CD4-positive, alpha-beta T cell (primary cell): ENCODE measurements at places on chromosomes 3 and 15.
A peak's percentile ranks its signal among the peaks of the same experiment; 100 is the strongest.

GRCh38 chr3:188217726-188218125, 63.8 kb downstream of the LPP start:
- no peak for DNase-seq

DNA sequence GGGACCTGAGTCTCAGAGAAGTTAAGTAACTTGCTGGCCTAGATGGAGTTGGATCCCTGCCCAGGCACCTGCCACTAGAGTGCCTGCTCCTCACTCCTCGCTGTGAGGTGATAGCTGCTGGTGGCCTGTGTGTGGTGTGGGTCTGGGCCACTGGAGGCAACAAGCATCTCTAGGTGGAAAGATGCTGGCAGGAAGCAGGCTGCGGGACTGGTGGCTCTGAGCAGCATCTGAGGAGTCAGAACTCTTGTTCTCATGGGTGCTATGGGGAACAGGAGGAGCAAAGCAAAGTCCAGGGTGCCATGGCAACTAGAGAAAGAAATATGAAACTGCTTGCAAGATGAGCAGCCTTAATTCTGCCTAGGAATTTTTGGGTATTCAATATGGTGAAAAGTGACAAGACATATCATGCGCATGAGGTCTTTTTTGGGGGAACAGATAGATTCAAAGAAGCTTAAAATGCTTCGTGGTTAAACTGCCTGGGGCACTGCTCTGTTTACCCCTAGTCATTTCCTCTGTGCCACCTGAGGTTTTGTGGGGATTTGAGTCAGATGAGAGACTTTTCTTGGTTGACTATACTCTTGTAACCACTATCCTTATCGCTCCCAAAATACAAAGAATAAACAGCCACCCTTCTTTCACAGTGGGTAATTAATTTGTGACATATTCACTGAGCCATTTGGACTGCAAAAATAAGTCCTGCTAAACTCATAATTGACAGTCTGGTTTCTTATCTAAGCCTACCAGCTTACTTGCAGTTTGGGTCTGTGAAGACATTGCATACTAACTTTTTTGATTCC, 50.3 kb downstream of the MED12L start:
- DNase-seq, result peak; percentile 8

- no peak for DNase-seq
Observed at GRCh38 chr3:127731546-127732289, 59.0 kb downstream of the ABTB1 start.

DNA sequence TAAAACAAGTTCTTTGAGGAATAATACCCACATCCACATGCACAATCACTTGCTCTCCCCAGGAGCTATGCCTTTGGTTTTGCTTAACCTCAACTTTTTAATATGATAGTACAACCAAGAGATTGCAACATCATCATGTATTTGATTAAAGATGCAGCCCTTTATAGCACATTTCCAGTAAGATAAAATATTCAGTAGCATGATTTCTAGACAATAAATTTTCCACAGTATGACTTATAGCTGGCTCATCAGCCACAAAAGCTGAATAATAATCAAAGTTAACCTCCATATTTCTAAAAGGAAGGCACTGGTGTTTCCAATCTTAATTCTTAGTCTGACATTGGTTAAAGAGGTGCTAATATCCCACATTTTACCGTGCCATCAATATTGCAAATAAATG, 622.5 kb downstream of the TBL1XR1 start:
- DNase-seq, result no peak

DNA sequence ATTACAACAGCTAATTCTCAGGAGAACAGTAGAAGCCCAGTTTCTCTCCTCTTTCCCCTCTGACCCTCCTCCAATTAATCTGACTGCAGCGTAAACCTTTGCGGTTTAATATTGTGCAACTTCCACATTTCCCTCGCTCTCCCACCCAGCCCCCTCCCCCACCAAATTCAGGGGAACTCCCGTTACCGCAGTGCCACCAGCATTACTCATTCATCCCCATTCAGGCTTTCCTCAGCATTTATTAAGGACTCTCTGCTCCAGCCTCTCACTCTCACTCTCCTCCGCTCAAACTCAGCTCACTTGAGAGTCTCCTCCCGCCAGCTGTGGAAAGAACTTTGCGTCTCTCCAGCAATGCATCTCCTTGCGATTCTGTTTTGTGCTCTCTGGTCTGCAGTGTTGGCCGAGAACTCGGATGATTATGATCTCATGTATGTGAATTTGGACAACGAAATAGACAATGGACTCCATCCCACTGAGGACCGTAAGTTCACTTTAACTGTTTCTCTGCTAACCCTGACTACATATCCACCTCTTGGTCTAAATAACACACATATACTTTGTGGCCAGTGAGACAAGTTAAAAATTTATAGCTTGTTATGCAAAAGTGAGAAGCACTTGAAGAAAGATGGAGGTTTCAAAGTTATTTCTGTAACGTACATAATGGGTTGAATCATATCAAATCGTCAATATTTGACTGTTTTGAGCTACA, at the start of gene PTX3:
PTX3 (plus strand) TSS at position 268 of the 709 bp plus-strand sequence; CDS start at position 352, 84 bp downstream.
- no peak for DNase-seq

DNA sequence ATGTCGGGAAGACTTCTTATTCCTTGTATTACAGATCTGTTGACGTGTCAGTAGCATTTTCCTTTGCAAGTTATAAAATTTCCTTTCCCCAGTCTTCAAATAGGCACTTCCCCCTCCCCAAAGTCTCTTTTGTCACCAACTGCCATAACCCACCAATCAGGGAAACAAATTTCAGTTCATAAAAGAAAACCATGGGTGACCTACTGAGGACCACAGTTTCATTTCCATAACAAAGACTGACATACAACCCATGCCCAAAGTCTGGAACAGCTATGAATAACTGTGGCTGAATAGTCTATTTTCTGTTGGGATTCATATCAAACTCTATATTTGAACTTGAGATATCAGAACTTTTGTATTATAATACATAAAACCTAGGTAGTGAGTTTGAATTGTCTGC, 307.8 kb downstream of the KBTBD8 start:
- DNase-seq, result no peak

GRCh38 chr3:188839187-188839695, 332.5 kb upstream of the TPRG1 start:
- DNase-seq, result no peak

DNA sequence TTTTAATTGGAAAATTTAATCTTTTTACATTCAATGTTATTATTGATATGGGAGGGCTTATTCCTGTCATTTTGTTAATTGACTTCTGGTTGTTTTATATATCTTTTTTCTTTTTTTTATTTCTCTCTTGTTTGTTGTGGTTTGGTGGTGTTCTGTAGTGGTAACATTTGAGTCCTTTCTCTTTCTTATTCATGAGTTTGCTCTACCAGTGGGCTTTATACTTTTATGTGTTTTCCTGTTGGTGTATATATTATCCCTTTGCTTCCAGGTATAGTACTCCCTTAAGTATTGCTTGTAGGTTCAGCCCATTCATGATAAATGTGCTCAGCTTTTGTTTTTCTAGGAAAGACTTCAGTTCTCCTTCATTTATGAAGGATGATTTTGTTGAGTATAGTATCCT, 57.6 kb downstream of the GALK2 start:
- no peak for DNase-seq

- peak; percentile 39 for DNase-seq
Observed at GRCh38 chr15:89486726-89487050, 9.7 kb downstream of the RHCG start.

- DNase-seq, result no peak
Observed at GRCh38 chr3:188351648-188352047, 197.7 kb downstream of the LPP start.

- peak; percentile 29 for DNase-seq
Observed at GRCh38 chr15:59993950-59994401, 10.1 kb upstream of the FOXB1 start.

GRCh38 chr3:38782148-38782547, 33.9 kb downstream of the SCN10A start:
- no peak for DNase-seq

GRCh38 chr15:69299943-69300588, 1.4 kb downstream of the PAQR5 start:
- no peak for DNase-seq

DNA sequence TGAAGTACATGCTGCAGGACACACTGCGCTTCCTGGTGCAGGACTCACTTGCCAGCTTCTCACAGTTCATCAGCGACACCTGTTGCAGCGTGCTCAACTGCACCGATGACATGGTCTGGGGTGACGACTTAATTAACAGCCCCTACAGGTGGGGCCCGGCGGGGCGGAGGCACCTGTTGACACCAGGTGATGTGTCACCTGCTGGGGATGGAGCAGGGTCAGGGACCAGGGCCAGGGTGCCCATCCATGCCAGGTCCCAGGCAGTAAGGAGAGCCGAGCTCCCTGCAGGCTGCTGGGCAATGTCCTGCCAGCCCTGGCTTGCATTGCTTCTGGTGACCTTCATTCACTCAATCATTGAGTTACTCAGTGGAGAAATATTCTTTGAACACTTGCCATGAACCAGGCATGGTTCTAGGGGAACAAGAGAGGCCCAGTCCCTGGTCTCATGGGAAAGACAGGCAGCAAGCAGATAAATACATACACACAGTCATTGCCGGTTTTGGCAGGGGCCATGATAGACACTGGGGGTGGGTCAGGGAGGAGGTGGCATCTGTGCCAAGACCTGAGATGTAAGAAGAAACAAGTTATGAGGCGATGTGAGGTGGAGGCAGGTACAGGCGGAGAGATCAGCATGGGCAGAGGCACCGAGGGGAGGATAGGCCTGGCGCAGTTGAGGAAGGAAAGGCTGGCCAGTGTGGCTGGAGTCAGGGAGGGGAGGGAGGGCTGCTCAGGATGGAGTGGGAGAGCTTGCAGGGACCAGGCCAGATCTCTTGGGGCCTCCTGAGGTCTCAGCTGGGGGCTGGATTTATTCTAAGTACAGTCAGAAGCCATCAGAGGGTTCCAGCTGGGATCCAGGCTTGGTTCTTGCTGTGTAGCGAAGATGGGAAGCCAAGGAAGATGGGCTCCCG, 30.8 kb downstream of the DNAH1 start:
- no peak for DNase-seq

GRCh38 chr3:173892547-173892946, 495.0 kb downstream of the NLGN1 start:
- no peak for DNase-seq

DNA sequence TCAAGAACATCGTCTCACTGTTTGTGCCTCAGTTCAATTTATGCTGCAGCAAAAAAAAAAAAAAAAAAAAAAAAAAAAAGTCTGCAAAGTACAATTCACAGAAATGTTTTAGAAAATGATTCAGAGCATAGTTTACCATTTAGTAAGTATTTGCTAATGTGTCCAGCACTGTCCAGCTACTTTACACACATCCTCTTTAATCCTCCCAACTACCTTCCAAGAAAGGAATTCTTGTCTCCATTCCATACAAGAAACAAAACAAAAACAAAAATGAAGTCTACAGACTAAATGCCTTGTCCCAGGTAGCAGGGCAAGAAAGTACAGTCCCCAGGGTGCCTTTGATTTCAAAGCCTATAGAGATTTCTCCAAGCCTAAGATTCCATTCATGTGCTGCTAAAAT, 38.9 kb upstream of the SNTN start:
- DNase-seq, result no peak

DNA sequence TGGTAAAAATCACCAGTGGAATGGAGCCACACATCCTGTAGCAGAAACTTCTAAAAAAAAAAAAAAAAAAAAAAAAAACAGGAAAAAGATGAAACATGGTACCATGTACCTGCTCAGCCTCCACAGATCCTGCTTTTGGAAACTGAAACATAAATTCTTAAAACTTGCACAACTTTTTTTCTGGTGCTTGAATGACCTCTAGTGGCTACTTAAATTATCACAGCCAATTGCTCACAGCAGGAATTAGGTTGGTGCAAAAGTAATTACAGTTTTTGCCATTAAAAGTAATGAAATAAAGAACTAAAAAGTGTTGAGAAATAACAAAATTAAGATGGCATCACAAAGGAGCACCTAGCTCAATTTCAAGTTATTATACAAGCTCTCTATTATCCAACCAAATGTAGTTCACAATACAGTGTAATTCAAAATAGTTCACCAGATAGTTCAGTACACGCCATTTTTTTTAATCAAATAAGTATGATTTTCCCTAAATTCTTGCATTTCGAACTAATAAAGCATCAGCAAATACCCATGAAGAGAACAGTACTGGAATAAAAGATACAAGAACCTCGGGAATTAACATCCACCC, 80.6 kb downstream of the ULK4 start:
- peak; percentile 62 for DNase-seq

- no peak for DNase-seq
Observed at GRCh38 chr15:66643033-66643432, 59.0 kb upstream of the SMAD6 start.

- DNase-seq, result no peak
Observed at GRCh38 chr15:63576441-63576840, 20.7 kb upstream of the FBXL22 start.

DNA sequence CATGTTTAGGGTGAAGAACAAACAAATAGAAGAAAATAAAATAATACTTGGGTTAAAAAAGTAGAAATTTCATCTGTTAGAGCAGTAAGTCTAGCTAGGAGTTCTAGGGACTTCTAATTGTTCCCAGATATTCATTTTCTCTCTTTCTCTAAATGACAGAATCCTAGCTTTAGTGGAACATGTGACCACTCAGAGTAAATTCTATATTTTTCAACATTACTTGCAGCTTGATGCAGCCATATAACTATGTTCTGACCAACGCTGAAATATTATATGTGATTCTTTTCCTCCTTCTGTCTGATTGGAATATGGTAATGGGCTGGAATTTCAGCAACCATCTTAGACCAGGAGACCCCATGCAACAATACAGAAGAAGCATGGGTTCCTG, 8.1 kb downstream of the PTX3 start:
- no peak for DNase-seq

- DNase-seq, result no peak
Observed at GRCh38 chr15:75125935-75126334, 75.7 kb upstream of the C15orf39 start.

DNA sequence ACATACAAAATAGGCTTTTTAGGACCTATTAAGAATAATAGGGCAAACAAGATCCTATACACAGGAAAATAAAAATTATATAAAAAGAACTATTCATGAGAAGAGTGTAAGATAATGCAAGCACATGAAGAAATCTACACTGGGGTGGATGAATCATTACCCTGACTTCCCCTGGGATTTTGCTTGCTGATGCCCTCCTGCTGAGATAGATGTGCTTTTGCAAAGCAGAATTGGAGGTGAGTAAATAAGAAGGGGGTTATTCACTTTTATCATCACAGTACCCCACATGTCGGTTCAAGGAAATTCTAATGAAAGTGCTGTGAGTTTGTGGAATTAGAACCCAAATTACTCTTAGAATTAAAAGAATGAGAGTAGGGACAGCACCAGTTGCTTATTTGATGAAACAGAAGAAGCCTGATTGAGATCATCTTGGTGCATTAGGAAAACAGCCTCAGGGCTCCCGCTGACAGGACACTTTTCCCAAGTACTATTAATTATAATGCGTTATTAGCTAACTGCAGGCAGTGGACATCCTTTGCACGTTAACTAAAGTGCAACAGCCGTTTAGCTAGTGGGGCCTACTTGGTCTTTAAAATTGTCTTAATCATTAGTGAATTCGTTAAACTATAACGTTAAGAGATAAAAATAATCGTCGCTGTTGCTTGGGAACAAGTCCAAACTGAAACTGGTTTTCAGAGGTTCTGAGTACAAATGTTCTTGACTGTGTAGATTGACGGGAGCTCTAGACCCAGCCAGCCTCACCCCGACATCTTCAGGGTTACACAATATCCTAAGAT, 48.4 kb downstream of the SLC2A2 start:
- no peak for DNase-seq

- DNase-seq, result no peak
Observed at GRCh38 chr15:77605547-77605946, 27.2 kb downstream of the LINGO1 start.
